ENCODE measurements at places on chromosomes 7 and 10. TPM values are rescaled to one million over a fixed set of nuclear protein-coding genes. Genes with fewer than 3 reads are reported as not detected.

DNA sequence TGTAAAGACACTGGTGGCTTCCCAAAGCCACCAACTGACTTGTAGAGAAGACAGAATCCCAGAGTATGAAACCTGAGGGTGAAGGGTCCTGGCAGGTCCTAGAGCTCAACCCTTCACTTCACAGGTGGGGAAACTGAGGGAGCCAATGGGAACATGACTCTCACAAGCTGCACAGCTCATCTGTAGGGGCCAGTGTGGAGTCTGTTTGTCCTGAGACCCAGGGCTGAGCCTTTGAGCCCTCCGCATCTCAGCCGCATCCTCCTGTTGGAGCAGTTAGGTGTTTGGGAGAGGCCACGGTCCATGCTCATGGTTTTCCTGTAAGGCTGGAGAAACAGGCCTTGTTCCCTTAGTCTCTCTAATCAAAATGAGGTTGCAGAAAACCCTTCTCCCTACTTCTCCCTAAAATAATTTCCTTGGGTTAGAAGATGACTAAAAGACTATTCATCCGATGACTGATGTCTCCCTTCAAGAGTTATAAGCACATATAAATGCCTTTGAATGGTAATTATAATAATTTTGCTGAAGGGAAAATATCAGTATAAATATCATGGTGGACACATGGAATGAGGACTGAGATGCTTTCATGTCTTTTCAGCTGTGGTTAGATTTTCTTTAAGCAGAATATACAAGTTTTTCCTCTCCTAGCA is 10.3 kb downstream of the HTRA1 start:
- no peak for DNase-seq

GRCh38 chr7:155851892-155852291 is 39.6 kb upstream of the SHH start:
- no peak for DNase-seq

DNA sequence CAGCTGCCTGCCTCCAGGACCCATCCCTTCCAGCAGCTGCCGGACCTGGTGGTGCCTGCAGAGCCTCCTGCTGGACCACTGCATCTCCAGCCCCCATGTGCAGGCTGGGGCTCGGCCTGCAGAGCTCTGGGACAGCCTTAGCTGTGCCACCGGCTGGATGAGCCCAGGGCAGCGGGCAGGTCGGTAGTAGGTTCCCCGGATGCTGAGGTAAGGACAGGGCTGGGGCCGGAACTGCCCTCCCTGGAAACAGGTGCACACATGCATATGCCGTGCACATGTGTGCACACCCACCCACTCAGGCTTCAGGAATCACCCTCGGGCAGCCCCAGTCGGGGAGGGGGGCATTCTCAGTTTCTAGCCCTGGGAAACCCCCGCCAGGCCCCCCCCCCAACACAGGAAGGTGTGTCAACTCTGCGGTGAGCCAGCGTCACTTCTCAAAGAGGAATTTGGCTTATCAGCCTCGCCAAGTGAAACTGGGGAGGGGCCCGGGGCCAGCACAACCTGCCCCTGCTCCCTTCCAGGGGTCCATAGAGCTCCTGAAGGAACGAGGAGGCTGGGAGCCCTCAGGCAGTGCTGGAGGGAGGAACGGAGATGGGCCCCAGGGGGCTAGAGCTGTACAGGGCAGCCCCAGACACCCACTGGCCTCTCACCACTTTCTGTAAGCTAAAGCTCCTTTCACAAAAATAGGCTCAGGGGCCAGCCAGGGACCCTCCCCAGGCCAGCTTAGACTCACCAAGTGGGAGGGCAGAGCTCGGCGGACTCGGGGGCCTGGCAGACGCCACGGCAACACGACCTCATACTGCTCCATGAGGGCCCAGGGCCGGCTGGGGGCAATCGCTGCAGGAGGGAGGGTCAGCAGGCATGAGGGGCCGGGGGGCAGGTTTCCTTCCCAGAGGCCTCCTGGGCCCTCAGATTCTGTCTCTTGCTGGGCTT is 1.7 kb downstream of the ADAM8 start:
- DNase-seq = no peak

- DNase-seq = no peak
These were observed 37.0 kb downstream of the NHLRC2 start for GRCh38 chr10:113891476-113891875.

DNA sequence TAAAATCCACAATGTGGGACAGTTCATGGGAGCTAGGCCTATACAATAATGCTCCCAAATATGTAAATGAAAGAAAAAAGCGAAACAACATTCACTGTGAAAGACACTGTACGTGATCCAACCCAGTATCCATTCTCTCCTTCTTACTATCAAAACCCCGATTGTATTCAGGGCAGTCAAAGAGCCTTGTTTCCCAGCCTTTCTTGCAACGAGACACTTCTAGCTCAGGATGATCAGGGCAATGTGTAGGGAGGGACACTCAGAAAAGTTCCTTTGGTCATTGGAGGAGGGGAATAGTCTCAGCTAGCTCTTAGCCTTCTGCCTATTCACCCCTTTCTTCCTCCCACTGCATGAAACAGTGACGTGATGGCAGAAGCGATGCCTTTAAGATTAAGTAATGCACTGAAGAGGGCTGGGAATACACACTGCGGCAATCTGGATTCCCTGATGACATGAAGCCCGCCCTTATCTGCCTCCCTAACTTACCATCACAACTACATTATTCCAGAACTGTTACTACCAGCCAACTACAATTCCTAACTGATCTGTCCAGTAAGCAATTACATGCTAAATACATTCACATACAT is 27.3 kb downstream of the UBE2H start:
- no peak for DNase-seq

DNA sequence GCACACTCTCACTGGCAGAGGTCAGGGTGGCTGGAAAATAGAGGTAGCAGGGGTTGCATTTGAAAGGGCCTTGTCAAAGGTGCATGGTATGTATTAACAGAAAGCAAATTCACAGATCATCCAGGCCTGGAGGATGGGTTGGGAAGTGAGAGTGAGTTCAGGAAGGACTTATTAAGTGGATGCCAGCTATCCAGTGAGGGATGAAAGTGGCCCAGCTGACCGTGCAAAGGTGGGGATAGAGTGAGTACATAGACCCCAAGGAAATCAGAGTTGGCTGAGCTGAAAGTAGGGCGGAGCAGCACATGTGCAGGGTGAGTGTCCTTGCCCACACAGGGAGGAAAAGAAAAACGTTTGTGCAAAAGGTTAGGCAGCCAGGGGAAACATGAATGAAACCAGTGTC is 58.1 kb downstream of the HECW1 start:
- DNase-seq = no peak

DNA sequence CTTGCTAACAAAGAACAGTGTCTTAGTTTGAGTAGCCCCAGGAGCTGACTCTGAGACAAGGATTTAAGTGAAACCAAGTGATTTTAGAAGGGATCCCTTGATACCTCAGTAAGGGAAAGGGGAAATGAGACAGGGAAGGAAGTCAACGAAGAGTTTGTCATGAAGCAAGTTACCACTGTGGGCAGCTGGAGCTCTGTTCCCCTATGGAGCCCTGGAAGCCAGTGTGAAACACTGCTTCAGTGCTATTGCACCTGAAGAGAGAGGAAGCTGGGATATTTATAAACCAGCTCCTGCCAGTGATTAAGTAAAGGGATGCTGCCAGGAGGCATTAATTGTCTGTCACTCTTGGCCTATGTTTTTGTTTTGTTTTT is 58.9 kb upstream of the WAPL start:
- no peak for DNase-seq

DNA sequence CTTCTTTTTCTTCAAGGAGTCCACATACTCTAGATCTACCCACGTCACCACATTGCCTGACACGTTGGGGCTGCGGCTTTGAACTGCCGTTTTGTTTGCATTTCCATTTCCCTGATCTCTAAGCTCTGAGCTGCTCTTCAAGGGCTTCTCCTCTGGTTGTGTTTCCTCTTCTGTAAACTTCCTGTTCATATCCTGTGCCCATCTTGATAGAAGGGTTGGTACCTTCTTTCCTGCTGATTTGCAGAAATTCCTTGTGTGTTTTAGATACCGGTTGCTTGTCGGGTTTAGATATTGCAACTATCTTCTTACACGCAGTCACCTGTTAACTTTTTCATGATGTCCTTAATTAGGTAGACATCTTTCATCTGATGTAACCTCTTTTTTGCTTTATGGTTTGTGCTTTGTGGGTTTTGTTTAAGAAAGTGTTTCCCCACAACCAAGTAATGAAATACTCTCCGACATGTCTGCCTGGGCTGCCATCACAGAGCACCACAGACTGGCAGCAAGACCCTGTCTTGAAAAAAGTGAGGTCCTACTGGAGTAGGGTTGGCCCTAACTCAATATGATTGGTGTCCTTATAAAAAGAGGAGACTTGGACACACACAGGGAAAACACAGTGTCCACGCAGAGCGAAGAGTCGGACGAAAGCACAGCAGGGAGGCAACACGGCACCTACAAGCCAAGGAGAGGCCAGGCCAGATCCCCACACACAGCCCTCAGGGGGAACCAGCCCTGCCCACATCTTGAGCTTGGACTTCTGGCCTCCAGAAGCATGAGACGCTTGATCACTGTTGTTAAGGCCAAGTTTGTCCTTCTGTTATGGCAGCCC is 99.1 kb upstream of the PDGFA start:
- no peak for DNase-seq

DNA sequence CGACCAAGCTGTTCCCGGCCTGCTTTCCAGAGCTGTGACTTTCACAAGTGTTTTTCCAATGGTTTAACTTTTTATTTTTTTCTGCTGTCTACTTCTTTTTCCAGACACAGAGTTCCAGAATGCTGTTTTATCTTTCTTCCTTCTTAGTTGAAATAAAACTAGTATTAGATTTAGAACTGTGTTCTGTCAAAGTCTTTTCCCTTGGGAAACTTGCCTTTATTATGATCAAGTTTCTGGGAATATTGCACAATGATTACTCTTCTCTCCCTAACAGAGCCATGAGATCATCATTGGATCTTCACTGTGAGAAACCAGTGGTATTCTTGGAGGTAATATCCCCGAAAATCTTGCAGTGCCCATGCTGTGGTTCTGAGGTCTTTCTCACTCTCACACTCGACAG is 104.9 kb upstream of the KCND2 start:
- no peak for DNase-seq

- peak; percentile 75 for DNase-seq
These were observed 123.4 kb downstream of the NEURL1 start for GRCh38 chr10:103616705-103617601.

DNA sequence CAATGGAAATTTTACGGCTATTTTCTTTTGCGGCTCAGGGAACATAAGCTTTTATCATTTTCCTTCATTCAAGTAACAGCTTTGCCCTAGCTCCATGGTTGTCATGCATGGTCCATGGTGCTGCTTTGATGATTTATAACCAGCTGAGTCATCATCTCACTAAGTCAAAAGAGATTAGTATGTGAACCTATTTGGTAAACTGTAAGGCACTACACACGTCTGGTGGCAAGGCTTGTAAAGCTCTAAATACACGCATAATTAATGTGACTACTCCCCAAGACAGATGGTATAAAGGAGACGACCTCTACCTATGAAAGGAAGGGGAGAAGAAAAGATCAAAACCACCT is 340.2 kb downstream of the KCNMA1 start:
- DNase-seq = no peak

DNA sequence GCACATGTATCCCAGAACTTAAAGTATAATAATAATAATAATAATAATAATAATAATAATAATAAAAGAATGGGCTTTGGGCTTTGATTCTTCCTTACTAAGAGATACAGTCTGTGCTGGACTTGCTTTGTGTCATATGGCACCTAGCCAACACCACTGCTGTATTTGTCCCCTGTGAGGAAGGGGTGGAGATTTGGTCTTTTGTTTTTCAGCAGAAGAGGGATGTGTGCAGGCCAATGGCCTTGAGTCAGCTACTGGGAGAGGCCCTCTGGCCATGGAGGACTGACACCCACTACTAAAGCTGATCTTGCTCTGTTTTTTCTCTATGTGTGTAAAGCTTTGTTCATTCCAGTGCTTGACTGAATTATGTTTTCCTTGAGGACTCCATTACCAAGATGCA is 573.0 kb upstream of the PCDH15 start:
- DNase-seq = peak; percentile 16

GRCh38 chr7:87810130-87810529 is 66.0 kb downstream of the SLC25A40 start:
- DNase-seq = no peak

The CCDC146 gene
- 4.7 TPM for total RNA-seq

The H2BK1 gene
- not detected for total RNA-seq

The CALML3 gene
- not detected for total RNA-seq

The DGKI gene
- total RNA-seq = 1.3 TPM

The CRHR2 gene
- 0.19 TPM for total RNA-seq

The HK1 gene
- total RNA-seq = 219 TPM

The CDHR1 gene
- 0.41 TPM for total RNA-seq

Data from left ventricle myocardium inferior (tissue), 1 donor.